Activated T-cell treated with anti-CD3 and anti-CD28 coated beads, Interleukin-2, amount 50 U/mL, for 24 hours (primary cell): ENCODE measurements at places on chromosomes 5 and 9.

DNA sequence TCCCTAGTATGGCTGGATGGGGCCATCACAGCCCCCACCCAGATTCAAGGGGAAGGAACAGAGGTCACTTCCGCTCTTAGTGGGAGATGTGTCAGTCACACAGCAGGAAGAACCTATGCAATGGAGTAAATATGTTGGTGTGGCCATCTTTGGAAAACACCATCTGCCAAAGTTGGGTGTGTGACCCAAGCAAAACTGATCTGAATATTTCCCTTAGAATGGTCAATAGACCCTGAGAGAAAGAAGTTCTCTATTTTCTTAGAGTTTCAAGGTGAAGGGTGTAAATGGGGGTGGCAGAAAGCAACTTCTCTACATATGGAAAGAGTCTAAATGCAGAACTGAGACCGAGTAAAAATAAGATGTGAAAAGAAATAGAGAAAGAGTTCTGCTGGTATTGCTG is 212.7 kb downstream of the ESM1 start:
- DNase-seq, result no peak

DNA sequence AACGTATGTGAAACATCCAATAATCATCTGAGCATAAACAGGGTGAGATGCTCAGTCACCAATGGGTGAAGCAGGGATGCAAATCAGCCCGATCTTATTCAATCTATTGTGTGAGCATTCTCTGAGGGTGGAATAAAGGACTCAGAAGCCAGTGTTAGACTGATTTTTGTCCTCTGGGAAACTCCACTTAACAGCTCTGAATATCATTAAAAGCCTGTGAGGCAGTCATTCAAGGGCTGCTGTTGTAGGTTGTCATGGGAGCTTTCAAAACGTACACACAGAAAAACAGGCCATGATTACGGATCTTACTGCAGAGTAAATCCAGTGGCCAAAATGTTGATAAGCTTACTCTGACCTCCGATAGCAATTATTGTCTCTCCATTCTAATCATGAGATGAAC is 266.5 kb upstream of the EFNA5 start:
- no peak for DNase-seq

DNA sequence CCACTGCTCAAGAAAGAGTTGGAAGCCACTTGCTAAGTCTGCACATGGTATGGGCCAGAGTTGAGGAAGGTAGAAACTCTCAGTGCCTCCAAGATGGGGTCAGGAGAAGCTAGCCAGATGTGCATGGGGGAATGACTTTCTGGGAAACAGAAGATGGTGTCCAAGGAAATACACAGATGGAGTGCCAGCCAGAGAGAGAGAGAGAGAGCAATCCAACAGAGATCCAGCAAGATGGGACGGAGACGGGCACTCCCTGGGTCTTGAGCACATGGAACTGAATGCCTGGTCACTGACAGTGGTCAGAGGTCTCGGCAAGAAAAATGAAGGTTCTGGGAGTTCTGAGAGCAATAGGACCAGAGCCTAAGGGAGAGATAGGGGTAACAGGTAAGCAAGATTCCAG is 82.1 kb downstream of the SH3TC2 start:
- DNase-seq, result no peak

- DNase-seq, result no peak
Measured at GRCh38 chr5:2724031-2724581, 27.4 kb downstream of the IRX2 start.

DNA sequence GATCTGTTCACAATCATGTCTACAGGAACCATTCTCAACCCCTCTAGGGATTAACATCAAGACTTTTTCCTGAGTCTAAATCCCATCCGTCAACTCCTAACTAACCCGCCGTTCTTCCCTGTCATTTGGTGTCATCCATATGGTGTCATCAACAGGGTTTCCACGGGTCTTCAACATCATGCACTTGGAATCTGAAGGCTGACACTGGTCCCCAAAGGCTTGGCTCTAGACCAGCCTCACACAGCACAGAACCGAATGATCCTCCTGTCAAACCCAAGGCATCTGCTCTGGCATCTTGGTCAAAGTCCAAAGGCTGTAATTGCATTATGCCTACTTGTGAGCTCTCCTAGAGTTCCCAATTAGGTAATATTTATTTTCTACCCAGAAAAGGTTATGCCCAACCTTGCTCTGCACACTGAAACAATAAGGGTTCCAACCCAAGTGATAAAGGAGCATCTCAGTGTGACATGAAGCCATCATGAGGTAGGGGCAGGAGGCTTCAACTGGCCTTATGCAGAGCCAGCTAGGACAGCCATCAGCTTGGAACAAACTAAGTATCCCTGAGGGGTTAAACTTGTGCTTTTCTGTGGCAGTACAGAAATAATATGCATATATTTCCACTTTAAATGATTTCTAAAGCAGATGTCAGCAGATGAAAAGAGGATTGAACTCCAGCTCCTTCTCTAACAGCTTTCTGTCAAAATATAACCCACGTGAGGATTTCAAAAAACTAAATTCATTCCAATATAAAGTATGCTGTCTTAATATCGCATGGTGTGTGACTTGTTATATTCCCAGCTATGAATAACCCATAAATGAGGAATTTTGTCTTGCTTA is 13.9 kb downstream of the ENC1 start:
- DNase-seq, result no peak
